ENCODE measurements at places on chromosomes 4 and X. TPM values are rescaled to one million over a fixed set of nuclear protein-coding genes. Genes with fewer than 3 reads are reported as not detected.
A peak's percentile ranks its signal among the peaks of the same experiment; 100 is the strongest.

GRCh38 chr4:37365888-37366287 lies 121.3 kb downstream of the NWD2 start:
- no peaks in the 10 kb centered on the region for H3K36me3 ChIP-seq
- no peak for DNase-seq
- no peaks in the 10 kb centered on the region for H3K27me3 ChIP-seq
- no peak overlapping the region for H3K4me3 ChIP-seq
- no peaks in the 10 kb centered on the region for H3K4me1 ChIP-seq

The PNMA6E gene
- total RNA-seq = not detected

GRCh38 chr4:38671592-38671940 lies 7.6 kb downstream of the KLF3 start:
- no peak for DNase-seq
- peak overlapping the region; percentile 93 for H3K27ac ChIP-seq
- H3K36me3 ChIP-seq = no peaks in the 10 kb centered on the region
- H3K27me3 ChIP-seq = no peaks in the 10 kb centered on the region
- no peak overlapping the region for H3K4me3 ChIP-seq

DNA sequence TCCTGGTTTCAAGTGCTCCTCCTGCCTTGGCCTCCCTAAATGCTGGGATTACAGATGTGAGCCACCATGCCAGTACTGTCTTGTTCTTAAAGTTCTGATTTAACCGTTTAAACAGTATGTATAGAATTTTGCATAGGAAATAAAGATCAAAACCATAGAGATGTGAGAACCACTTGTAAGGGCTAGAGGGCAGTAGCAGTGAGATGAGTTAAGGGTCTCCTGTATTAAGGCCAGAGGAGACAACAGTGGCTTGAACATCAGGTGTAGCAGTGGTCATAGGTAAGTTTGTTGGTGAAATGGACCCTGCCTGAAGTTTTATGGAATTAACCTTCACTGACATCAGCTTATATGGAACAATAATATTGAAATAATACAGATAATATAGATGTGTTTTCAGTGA lies 155.7 kb downstream of the SLC4A4 start:
- no peaks in the 10 kb centered on the region for H3K36me3 ChIP-seq
- DNase-seq = no peak
- no peaks in the 10 kb centered on the region for H3K4me1 ChIP-seq
- H3K27ac ChIP-seq = no peak overlapping the region

DNA sequence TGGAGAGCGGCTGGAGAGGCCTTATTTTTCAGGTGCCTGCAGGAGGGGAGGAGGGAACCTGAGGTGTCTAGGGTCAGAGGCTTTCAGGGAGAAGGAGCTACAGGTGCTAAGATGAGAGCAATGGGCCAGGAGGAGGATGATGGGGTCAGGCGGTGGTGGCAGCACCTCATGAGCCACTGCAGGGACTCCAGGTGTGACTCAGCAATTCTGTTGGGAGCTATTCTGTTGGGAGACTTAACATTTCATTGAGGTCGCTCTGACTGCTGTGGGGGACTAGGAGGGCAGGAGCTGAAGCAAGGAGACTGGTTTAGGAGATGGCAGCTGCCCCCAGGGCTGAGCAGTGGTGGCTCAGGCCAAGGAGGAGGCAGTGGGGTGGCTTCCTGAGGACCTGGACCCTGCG lies 65.0 kb downstream of the CLDN34 start:
- no peak for DNase-seq
- no peaks in the 10 kb centered on the region for H3K36me3 ChIP-seq
- no peaks in the 10 kb centered on the region for H3K27me3 ChIP-seq
- H3K27ac ChIP-seq = no peak overlapping the region
- no peaks in the 10 kb centered on the region for H3K4me1 ChIP-seq

GRCh38 chr4:1241936-1242505 lies 6.9 kb downstream of the CTBP1 start:
- peak; percentile 12 for DNase-seq
- H3K4me3 ChIP-seq = no peak overlapping the region
- H3K27me3 ChIP-seq = no peaks in the 10 kb centered on the region
- no peak overlapping the region for H3K27ac ChIP-seq
- H3K36me3 ChIP-seq = no peaks in the 10 kb centered on the region
- H3K4me1 ChIP-seq = peaks cover 43% of the 10 kb centered on the region

DNA sequence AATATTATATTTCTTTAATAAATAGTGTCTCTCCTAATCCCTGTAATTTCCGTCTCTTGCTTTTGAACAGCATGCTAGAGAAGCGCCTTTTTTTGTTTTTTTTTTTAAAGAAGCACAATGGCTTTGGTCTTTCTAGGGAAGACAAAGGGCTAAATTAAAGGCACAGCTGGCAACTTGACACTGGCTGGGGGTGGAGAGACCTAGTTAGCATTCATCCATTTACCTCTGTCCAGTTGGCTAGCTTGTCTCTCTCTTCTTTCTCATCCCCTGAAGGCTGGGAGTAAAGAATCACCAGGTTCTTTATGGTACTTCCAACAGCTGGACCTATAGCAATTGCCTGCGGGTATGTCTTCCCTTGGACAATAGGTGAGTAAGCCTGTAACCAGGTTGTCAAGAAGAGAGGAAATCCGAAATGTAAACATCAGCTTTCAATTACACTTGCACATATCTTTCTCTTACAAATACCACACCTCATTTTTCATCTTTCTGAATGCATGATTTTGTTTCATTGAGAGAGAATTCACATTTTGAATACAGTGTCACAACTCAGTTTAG lies 178.4 kb upstream of the GPR101 start:
- DNase-seq = no peak
- no peak overlapping the region for H3K4me3 ChIP-seq
- no peaks in the 10 kb centered on the region for H3K4me1 ChIP-seq
- H3K36me3 ChIP-seq = no peaks in the 10 kb centered on the region
- no peaks in the 10 kb centered on the region for H3K27me3 ChIP-seq

- H3K27me3 ChIP-seq = no peaks in the 10 kb centered on the region
- peak overlapping the region; percentile 7 for H3K27ac ChIP-seq
- no peaks in the 10 kb centered on the region for H3K4me1 ChIP-seq
- DNase-seq = peak; percentile 66
- no peaks in the 10 kb centered on the region for H3K36me3 ChIP-seq
- no peak overlapping the region for H3K4me3 ChIP-seq
These were observed 11.3 kb upstream of the PLAC1 start for GRCh38 chrX:134669378-134670098.

All from uterus (tissue), 4 donors.